ENCODE measurements at places on chromosomes 3 and 15.

DNA sequence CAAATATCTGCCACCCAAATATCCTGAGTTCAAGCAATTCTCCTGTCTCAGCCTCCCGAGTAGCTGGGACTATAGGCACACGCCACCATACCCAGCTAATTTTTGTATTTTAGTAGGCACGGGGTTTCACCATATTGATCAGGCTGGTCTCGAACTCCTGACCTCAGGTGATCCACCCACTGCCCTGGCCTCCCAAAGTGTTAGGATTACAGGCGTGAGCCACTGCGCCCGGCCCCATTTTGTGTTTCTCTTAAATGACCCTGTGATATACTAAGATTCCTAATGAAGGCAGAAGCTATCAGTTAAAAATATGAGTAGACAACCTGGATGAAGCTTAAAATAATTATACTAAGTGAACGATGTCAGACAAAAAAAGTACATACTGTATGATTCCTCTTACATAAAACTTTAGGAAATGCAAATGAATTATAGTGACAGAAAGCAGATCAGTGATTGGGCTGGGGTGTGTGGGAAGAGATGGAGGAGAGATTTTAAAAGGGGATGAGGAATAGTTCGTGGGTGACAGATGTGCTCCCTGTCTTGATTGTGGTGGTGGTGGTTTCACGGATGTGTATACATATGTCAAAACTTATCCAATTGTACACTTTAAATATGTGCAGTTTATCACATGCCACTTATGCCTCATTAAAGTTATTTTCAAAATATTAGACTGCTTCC, 3.8 kb upstream of the KLHL40 start:
- DNase-seq, result no peak

GRCh38 chr3:317012-317411, 120.4 kb downstream of the CHL1 start:
- no peak for DNase-seq

- no peak for DNase-seq
Observed at GRCh38 chr3:160257606-160258005, 32.4 kb downstream of the C3orf80 start.

GRCh38 chr15:66237513-66238235, 15.9 kb downstream of the MEGF11 start:
- no peak for DNase-seq

DNA sequence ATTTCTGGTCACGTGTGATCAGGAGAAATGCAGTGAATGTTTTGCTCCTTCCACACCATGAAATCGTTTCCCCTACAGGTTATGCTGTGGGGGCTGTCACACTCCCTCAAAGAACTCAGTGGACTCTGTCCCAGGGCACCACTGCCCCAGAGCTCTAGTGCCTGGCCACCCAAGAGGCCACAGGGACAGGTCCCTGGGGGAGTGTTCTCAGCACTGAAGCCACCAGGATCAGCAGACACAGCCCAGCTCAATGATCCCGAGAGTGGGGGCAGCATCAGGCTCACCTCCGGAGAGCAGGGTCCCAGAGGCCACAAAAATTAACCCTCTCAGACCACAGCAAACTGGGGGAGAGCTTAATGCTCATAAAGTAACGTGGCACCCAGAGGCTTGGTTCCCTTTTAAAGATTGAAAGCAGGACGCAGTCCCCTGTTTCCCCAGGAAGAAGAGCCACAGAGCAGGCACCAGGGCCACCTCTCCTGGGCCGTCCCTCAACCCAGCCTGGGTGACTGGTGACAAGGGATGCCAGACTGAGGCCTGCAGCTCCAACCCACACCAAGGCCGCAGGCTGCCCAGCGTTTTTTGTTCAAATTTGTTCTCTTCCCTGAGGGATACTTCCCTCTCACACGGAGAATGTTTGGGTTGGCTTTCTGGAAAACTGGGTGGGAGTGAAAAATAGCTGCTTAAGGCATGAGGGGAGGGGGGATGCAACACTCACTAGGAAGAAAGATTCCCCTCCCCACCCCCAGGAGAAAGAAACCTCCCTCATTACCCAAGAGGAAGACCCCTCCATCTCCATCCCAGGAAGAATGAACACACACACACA, 123.3 kb upstream of the IGF1R start:
- no peak for DNase-seq

DNA sequence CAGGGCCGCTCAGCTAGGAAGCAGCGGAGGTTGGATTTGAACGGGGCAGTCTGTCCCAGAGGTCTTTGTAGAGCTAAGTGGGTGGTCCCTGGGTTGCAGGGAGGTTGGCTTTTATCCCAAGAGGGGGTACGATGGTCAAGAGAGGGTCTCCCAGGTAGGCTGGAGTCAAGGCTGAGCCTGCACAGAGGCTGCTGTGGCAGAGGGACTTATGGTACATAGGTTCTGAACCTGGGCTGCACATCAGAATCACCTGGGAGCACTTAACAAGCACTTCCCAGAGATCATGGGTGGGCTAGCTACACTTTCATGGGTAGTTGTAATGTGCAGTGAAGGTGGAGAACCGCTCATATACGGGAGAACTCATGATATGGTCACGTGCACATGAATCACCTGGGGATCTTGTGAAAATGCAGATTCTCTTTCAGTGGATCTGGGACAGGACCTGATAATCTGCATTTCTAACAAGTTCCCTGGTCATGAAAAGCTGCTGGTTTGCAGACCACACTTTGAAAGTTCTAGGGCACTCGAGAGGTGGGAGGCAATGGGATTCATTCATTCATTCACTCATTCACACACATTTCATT, 2.9 kb upstream of the RASGRF1 start:
- DNase-seq, result no peak

DNA sequence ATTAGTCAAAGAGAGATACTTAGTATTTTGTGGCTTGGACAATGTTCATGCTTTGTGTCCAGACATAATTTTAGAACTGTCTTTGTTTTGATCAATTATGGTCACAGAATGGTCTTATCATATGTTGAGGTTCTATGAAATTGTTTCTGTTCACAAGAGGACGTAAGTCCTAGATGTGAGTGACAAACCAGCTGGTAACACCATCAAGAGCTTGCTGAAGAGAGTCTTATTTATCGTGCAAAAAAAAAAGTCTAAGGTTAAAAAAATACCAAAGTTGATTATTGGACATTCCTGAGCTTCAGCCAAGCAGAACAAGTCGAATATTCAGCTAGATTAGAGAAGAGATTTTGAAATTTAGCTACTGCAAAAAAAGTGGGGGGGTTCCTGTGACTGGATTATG, 495.9 kb upstream of the NAALADL2 start:
- DNase-seq, result no peak

DNA sequence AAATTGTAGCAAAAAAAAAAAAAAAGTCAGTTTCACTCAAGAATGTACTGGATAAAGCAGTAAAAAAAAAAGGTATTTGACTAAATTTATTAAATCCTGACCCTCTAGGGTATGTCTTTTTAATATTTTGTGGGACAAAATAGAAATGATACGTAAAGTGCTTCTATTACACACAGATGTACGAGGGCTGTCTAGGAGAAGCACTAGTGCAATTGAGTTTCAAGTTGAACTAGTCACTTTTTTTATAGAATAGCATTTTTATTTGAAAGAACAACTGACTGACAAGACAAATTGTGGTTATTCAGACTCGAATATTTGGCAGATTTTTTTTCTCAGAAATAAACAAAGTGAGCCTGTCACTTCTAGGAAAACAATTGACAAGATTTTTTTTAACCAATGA, 49.0 kb downstream of the CCDC54 start:
- DNase-seq, result no peak

GRCh38 chr3:17580901-17581300, 161.5 kb downstream of the TBC1D5 start:
- DNase-seq, result no peak

DNA sequence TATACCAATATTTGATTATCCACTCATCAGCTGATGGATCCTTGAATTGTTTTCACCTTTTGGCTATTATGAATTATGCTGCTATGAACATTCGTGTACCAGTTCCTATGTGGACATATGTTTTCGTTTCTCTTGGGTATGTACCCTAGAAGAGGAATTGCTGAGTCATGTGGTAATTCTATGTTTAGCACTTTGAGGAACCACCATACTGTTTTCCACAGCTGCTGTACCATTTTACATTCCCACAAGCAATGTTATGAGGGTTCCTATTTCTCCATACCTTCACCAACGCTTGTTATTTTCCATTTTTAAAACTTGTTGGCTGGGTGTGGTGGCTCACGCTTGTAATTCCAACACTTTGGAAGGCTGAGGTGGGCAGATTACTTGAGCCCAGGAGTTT, 62.9 kb downstream of the RPLP1 start:
- DNase-seq, result no peak

DNA sequence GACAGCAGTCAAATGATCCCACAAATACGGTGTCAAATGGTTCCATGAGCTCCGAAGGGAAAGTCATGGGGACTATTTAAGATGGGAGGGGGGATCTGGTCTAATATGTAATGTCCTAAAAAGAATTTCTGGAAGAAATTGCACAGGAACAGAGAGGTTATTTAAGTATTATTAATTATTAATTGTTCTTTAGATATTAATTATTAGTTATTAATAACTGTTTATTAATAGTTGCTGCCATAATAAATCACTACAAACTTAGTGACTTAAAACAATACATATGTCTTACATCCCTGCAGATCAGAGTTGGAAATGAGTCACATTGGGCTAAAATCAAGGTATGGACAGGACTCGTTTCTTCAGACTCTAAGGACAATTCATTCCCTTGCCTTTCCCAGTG, 588.2 kb upstream of the NR2F2 start:
- no peak for DNase-seq

DNA sequence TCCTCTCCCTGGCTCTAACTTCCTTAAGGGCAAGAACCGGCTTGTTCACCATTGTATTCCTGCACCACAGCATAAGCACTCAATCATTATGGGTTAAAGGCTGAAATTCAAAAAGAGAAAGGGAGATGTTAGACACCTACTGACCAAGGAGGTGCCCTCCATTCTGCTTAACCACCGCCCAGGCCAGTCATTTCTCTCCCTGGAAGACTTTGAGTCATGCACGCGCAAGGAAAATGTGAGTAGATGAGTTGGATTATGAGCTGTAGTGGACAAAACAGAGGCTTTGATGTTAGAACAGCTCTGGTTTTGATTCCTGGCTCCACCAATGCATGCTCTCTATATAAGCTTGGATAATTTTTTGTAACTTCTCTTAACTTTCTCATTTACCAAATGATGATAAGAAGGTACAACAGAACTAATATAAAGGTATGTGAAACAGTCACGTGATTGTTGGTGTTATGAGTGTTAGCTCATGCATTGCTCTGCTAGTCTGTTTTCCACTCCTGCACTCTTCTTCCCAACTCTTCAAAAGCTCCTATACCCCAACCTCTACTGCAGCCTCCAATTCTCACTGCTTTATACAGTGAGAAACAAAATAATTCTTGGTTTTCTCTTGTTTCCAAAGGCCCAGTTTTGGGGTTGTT, 148.4 kb upstream of the ATP11B start:
- no peak for DNase-seq

DNA sequence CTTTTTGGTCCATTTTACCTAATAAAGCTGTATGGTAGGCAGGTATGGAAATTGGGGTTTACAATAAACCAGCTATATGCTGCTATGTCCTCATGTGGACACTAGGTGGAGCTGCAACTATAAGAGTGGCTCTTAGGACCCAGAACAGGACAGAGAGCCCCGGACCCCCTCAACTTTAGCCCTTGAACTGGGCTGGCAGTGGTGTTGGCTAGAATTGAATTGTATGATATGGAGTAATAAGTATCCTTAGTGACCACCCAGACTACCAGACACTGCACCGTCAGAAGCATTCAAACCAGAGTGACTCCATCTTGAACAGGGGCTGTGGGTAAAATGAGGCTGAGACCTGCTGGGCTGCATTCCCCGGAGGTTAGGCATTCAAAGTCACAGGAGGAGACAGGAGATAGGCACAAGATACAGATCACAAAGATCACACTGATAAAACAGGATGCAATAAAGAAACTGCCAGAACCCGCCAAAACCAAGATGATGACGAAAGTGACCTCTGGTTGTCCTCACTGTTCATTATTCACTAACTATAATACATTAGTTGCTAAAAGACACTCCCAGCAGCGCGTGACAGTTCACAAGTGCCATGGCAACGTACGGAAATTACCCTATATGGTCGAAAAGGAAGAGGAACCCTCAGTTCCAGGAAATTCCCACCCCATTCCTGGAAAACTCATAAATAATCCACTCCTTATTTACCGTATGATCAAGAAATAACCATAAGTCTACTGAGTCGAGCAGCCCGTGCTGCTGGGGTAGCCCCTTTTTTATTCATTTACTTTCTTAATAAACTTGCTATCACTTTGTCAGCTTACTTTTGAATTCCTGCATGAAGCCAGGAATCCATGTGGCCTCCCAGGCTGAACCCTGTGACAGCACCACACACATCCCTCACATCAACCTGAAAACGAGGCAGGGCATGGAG, 68.7 kb upstream of the BLM start:
- no peak for DNase-seq

DNA sequence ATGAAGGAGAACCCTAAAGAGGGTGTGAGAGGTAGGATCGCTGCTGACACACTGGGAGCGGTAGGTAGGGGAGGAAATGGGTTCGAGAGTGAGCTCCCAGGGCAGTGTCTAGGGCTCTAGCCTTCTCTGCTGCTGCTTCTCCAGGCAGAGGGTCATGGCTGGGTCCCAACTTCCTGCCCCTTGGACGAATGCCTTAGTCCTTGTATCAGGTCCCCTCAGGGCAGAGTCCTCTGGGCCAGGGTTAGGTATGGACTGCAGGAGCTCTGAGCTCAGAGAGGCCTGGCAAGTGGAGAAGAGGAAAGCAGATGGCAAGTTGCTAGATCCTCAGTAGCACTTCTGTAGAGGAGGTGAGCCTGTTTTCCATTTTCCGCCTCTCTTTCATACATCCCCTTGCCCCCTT, 2.9 kb downstream of the CORO2B start:
- DNase-seq, result no peak

DNA sequence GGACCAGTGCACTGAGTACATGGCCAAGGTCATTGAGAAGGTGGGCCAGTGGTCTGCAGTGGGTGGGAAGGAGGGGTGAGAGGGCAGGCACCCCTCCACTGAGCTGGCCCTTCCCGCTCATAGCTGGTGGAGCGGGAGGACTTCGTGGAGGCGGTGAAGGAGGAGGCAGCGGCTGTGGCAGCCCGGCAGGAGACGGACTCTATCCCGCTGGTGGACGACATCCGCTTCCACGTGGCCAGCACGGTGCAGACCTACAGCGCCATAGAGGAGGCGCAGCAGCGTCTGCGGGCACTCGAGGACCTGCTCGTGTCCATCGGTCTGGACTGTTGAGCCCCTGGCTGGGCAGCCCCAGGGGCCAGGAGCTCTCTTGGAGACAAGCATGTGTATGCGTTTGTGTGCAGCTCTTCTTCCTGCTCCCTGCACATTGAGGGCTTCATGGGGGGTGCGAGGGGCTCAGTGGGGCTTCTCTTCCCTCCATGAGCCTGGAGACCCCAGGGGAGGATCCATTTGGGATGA, 7.5 kb downstream of the ABTB1 start:
- no peak for DNase-seq
